ENCODE measurements at places on chromosomes 1 and 21.

- DNase-seq: peak; percentile 15
Observed at GRCh38 chr1:237864338-237865244, 26.1 kb downstream of the ZP4 start.

- DNase-seq: no peak
Observed at GRCh38 chr1:218866507-218866906, 307.2 kb upstream of the LYPLAL1 start.

GRCh38 chr1:203990118-203990517 lies 82.8 kb upstream of the SOX13 start:
- DNase-seq: no peak

DNA sequence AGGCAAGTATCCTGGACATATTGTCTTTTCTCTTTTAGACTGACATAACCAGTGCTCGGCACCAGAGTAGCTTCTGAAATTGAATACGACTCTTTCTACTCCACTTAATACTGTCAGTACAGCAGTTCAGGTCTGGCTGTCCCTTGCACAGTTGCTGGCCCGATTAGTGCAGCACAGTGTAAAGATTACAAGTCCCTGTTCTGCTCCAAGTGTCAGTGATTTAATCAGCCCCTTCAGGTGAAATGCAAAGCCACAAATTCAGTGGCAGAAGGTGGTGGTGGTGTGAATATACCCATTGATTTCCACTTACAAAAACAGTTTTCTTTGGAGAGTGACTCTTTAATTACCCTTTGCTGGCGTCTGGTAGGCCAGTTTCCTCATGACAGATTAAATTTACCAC lies 545.4 kb downstream of the ADGRL2 start:
- DNase-seq: no peak

DNA sequence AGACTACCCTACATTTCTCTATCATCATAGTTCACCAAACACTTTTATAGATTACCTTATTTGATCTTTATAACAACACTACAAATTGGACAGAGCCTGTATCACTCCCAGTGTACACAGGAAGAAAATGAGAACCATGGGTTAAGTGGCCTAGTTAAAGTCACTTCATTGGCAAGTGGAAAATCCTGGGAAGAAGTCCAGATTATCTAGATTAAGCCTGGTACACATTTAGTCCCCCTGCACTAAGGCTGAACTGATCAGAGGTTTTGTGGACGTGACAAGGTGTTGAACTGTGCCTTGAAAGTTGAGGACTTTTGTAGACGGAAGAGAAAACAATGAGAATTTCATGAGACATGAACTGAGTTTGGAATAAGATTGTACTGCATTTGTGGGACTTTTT lies 7.5 kb upstream of the USH2A start:
- DNase-seq: no peak

GRCh38 chr1:9101510-9102146 lies 27.3 kb downstream of the GPR157 start:
- no peak for DNase-seq

- no peak for DNase-seq
Observed at GRCh38 chr21:42760361-42760950, 107.0 kb downstream of the PDE9A start.

DNA sequence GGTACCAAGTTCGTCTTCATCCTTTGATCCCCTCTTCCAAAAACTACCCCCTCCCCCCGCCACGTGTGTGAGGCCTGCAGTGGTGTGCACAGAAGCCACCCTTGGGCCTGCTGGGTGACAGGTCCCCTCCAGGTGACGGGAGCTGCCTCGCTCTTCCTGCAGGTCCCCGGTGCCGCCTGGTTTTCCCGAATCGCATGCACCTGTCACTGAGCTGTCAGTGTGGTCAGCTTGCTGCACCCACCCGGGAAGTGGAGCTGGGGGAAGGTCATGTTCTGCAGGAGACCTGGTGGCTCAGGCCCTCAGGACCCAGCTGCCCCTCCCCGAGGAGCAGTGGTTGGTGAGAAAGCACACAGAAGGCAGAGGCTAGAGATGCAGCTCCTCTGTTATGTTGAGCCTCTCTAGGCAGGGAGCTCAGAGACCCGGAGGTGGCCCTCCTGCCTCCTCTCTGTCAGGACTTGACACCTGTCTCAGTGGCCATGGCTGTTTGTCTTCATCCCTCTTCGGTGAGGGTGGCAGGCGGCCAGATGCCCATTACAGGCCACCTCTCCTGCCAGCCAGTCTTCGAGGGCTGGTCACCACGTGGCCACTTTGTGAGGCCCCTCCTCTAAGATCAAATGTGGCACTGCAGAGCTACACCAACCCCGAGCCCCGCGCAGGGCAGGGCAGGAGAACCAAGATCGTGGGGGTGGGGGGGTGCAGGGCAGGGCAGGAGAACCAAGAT lies 60.9 kb downstream of the SKI start:
- no peak for DNase-seq

GRCh38 chr21:16073586-16073985 lies 343.8 kb downstream of the USP25 start:
- DNase-seq: no peak

GRCh38 chr21:18424276-18424675 lies 20.7 kb upstream of the TMPRSS15 start:
- no peak for DNase-seq

- DNase-seq: no peak
Observed at GRCh38 chr1:217214551-217214950, 416.3 kb downstream of the GPATCH2 start.

GRCh38 chr1:40732756-40733301 lies 41.3 kb downstream of the NFYC start:
- DNase-seq: no peak

GRCh38 chr1:47418681-47419325 lies 2.7 kb downstream of the FOXE3 start:
- DNase-seq: no peak

DNA sequence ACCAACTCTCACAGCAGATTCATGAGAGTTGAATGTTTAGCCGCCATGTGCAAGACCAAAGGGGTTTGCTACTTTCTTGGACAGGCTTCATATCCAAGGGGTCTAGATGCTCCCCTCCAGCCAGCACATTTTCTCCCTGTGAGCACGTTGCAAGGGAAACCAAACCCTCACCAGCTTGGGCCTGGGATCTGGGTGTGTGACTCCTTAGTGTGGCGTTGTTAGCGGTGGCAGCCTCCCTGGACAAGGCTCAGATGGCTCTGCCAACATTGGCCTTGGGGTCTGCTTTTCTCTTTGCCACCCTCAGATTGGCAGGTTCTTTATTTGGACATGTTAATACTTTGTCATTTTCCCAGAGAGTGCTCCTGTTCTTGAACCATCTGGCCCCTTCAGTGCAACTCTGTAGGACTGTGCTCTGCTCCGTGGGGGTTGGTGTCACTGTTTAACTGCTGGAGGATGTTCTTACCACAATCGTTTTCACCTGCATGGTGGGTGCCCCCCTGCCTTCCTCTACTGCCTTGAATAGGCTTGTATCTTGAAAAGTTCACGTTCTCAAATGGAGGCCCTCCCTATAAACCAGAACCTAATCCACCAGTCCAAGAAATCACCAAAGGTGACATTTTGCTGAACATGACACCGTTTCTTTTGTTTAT lies 13.4 kb downstream of the ABCG1 start:
- DNase-seq: no peak

DNA sequence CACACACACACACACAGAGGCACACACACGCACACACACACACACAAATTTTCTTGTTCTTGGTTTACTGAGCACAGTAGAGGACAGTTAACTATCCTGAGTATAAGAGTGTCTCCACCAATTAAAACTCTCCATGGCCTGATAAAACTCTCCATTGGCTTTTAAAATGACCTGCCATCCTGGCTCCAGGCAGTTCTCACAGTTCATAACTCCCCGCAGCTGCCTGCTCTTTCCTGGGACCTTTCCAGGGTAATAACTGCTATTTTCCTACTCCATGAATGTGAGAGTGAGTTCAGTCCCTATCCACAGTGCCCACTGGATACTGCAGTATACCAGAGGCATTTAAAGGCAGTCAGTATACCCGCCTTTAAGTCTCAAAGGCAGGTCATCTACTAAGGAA lies 351.5 kb downstream of the PLPP3 start:
- no peak for DNase-seq

DNA sequence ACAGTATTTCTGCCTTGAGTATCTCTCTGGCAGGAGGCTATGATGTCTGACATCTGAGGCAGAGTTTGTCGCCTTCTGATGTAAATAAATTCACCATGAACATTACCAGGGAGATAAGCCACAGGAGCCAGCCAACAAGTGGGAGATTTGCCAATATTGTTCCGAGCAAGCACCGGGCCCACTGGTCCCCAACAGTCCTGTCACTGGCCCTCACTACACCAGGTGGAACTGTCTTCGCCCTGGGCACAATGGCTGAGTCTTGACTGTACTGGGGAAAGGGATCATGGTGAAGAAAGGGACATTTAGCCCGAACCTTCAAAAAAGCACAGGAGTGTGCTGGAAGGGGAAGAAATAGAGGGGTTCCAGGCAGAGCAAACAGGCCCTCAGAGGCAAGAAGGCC lies 57.4 kb downstream of the HMGB4 start:
- no peak for DNase-seq

GRCh38 chr21:44533891-44534627 lies 5.9 kb downstream of the KRTAP10-1 start:
- DNase-seq: no peak

GRCh38 chr21:37074546-37074945 lies 1.5 kb downstream of the TTC3 start:
- DNase-seq: no peak

GRCh38 chr1:198678901-198679329 lies 40.1 kb downstream of the PTPRC start:
- no peak for DNase-seq

DNA sequence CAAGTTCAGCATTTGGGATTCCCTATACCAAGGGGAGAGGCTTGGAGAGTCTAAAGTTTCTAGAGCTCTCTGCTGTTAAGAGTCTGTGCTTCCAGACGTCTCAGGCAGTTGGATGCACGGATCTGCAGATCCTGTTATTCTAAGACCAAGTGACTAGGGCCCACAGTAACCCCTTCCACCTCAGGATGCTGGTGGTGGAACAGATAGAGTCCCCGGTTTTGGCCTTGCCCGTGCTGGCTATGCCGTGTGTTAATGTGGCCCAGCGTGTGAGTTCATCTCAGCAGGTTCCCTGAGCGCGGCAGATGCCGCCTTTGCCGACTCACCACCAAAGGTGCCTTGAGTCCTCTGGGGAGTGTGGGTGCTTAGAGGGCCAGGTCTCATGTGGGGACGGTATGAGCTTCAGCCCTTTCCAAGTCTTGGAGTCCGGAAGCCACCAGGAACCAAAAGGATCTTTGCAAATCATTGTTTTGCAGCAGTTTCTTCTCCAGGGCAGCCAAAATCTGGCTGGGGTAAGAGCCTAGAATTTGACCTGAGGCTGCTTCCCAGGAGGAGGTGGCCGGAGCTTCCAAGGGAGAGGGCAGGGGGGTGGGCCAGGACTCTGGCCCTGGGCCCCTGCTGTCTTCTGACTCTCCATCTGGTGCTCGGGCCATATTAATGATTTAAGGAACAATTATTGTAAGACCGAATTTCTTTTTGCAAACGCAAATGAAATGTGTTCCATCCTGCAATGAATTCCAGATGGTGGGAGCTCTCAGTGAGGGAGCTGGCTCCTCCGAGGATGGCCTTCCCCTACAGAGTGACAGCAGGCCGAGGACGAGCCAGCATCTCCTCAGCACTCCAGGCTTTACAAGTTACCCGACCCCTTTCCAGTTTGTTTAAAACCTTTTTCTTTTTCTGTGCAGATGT lies 205.7 kb downstream of the FOXD2 start:
- DNase-seq: no peak

- DNase-seq: no peak
Observed at GRCh38 chr1:40755067-40755466, 28.5 kb upstream of the KCNQ4 start.

- no peak for DNase-seq
Observed at GRCh38 chr1:89624314-89624713, 8.6 kb upstream of the LRRC8C start.
